Ascending aorta (tissue), 2 donors: ENCODE measurements at places on chromosomes 12 and 14.

GRCh38 chr12:66163289-66163688, 6.5 kb downstream of the TMBIM4 start:
- DNase-seq, result no peak

DNA sequence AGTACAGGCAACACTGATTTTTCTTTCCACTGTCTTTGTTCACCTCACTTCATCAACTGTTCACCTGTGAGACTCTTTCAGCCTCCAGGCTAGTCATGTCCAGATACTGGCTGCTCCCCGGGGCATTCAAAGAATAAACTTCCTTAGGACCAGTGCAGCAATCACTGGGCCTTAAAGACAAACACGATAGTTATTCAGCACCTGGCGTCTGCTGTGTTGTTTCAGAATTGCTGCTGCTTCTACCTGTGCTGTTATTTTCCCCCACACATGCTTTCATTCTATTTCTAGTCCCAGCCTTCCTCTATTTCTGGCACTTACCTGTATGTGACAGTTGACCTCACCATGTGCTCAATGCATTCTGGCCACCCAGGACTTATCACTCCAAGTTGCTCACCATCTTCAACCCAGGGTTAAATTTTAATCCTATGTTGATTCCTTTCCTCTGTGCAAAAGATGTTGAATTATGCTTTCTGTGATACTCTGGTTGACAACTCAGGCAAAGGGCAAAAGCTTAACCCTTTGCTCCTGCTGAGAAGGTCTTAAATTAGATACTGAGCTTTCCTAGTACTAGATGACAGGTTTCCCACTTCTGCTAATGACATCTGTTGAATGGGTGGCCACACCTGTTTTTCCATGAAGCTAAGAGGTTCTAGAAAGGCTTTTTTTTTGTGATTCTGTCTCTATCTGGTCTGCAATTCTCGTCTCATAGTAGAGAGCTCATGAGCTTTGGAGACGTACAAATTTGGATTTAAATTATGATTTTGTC, 41.4 kb downstream of the PTPRQ start:
- no peak for DNase-seq

- DNase-seq, result no peak
Observed at GRCh38 chr12:726281-727140, 25.9 kb upstream of the WNK1 start.

- DNase-seq, result no peak
Observed at GRCh38 chr14:68654471-68654941, 138.4 kb downstream of the ZFP36L1 start.

- DNase-seq, result no peak
Observed at GRCh38 chr14:67358924-67359774, 455 bp downstream of the ATP6V1D start.

- no peak for DNase-seq
Observed at GRCh38 chr14:49314737-49315136, 271.4 kb downstream of the RPS29 start.

DNA sequence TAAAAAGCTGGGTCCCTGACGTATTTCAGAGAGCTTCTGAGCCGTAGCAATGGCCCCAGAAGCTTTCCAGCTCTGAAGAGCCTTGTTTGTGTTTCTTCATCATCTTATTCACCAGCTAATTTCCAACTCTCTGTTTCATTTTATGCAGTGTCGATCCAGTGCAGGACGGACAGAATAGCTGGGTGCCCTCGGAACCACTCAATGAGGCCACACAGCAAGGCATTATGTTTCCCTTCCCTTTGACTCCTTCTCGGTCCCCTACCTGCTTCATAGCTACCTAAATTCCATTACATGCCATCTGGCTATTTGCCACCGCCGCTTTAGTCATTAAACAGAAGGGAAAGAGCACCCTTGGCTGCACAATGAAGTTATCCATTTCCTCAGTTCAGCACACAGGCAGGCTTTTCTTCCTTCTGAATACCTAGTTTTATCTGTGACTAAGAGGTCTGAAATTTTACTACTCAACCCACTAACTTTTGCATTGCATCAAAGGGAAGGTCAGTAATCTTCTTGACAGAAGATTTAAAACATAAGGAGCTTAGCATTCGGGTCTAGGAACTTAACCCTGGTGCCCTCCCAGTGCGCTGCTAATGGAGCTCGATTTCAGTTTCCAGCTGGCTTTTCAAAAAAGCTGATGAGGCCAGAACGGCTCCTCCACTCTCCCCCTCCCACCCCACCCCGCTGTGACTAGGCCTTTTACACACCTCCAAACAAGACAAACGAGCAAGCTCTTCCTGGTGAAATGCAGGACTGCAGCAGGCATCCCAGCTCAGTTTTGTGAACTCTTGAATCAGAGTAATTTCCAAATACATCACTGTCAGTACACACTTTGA, 176.8 kb downstream of the GXYLT1 start:
- DNase-seq, result no peak

- DNase-seq, result no peak
Observed at GRCh38 chr14:102573591-102574046, 18.8 kb upstream of the RCOR1 start.

DNA sequence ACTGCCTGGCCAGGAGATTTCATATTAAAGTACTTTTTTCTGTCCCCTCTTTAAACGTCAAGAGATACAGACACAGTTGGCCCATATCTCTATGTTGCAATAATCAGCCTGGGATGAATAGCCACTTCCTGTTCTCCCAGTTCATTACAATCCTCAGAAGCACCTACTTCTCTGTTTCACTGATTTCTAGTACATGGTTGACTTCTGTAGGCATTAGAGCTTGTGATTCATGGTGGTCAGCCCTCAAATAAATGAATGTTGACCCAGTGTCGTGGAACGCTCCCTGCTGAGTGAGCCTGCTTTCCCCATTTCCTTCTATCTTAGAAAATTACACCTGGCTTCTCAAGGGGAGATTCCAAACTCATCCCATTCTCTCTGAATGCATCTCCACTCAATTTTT, 416.7 kb downstream of the PDZRN4 start:
- DNase-seq, result no peak

GRCh38 chr12:69101505-69101904, 137.9 kb upstream of the CPSF6 start:
- DNase-seq, result no peak

GRCh38 chr14:25134184-25134583, 84.2 kb upstream of the STXBP6 start:
- DNase-seq, result no peak

GRCh38 chr12:3834774-3835173, 38.4 kb downstream of the PARP11 start:
- DNase-seq, result no peak

GRCh38 chr12:97017213-97017612, 110.2 kb downstream of the NEDD1 start:
- DNase-seq, result no peak

GRCh38 chr14:38367922-38368321, 112.0 kb upstream of the CLEC14A start:
- no peak for DNase-seq

DNA sequence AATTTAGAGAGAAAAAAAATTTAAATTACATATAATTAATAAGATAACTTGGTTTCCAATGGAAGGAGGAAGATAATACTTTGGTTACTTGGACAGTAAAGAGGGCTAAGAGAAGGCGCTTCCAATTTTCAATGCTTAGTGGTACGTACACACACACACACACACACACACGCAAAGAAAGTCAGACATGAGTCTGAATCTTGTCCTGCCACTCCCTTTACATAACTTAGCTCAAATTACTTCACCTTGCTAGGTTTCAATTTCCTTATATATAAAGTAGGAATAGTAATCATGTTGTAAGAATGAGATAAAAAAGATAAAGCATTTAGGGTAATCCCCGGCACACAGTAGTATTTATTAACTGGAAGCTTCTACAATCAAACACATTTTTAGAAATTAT, 39.7 kb upstream of the VCPKMT start:
- DNase-seq, result no peak

- no peak for DNase-seq
Observed at GRCh38 chr12:33892425-33892824, 129.9 kb upstream of the ALG10 start.

DNA sequence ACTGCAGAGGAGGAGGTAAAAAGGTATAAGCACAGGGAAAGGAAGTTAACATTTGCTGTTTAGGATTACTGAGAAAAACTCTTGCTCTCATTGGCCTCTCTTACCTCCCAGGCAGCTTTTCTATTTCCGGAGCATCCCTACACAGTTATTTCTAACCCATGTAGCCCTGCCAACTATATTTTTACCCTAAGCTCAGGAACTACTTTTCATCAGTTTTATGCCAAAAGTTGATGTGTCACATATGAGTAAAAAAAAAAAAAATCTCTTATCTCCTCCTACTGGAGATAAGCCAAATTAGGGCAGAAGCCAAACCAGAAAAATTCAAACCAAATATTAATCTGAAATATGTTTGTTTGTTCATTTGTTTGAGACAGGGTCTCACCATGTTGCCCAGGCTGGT, 34.4 kb upstream of the PSMA6 start:
- DNase-seq, result no peak

- peak; percentile 37 for DNase-seq
Observed at GRCh38 chr12:131372171-131372475, 338.8 kb upstream of the SFSWAP start.

DNA sequence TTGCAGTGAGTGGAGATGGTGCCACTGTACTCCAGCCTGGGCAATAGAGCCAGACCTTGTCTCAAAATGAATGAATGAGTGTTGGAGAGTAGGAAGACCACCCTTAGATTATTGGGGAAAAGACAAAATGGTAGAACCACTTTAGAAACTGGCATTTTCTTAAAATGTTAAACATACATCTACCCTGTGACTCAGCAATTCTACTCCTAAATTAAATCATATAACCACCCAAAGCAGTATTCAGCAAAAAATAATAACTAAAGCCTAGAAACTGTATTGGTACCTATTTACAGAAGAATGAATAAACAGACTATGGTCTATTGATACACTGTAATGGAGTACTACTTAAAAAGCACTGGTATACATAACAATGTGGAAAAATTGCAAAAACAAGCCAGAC, 9.1 kb downstream of the NUP37 start:
- DNase-seq, result no peak

GRCh38 chr12:2052826-2053678, at the start of gene CACNA1C:
Gene CACNA1C (plus strand): TSS chr12:2052987. CDS start chr12:2053563, 576 bp downstream.
- DNase-seq, result no peak

DNA sequence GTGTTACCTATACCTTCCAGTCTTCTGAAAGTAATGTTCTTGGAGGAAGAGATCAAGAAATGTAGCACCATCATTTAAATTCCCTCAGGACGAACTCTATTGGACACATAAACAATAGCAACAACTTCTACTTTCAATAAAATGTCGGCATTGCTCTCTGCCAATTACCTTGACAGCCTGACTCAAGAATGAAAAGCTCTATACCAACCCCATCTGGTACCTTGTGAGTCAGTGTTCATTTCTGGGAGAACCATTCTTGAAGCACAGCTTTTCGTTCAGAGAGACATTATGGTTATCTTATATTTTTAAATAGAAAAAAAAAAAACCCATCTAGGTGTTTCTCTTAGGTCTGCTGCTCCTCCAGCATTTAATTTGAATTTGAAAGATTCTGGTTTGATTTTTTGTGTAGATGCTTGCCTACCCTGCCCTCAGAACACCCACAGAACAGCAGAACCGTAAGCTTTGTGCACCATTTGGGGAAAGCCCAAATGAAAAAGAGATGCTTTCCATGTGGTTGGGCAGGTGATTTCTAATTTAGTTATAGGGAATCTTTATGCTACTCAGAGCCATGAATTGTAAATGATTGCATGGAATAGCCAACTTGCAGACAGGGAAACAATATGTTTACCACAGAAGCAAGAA, 156.0 kb downstream of the SAMD4A start:
- no peak for DNase-seq

DNA sequence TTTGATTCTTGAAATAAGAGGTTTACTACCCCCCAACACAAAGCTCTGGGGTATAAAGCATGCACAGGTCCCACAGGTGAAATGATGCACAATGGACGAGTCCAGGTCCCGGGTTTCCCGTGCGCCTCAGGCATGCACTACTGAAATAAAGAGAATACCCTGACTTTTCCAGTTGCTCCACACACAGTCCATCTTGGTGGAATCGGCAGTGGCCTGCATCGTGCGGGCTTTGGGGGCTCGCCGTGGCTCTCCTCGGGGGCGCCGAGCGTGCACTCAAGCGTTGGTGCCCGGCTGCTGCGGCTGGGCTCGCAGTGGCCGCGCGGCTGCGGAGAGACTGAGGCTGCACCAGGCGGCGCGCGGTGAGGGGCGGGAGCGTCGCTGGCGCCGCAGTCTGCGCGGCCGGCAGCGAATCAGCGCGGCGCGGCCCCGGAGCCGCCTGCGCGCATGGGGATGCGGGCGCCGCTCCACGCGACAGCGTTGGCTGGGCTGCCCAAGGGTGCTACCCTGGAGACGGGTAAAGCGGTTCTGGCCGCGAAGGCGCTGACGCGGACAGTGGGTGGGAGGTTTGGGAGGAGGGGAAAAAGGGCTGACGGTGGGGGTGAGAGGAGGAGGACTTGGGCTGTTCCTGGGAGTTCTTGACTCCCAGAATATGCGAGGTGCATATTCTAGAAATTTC, 53.8 kb upstream of the CCDC175 start:
- peak; percentile 86 for DNase-seq

DNA sequence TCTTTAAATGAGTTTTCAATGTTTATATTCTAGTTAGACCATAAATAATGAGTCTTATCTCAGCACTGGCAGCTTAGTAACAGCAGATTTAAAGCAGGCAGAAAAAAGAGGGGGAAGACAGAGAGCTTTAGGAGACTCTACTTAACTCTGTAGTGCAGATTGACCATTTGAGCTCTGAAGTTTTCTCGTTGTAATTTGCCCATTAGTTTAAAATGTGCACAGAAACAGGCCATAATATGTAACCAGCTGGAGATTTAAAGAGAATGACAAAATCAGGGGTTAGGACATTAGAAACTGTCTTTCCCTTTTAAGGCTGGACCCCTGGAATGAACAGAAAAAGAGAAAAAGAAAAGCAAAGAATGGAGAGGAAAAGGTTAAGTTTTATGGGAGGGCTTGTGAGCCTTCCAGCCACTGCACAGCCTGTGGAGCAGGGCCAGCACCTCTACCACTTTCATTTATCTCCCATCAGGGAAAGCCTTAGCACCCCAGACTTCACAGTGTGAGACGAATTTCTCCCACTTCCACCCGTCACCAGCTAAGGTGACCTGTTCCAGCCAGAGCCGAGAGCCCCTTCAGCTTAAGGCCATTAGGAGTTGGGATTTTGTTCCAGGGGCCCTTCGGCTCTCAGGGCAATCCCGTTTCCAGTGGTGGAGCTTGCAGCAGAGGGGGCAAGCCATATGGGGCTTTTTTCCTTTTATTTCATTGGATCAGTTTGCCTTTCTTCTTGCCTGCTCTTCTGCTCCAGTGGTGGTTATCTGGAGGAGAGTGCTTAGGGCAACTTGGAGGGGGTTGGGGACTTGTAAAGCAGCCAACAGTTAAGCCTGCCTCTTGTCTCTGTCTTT, 8.0 kb downstream of the IL22 start:
- no peak for DNase-seq

GRCh38 chr12:75236206-75236605, 26.6 kb upstream of the KCNC2 start:
- no peak for DNase-seq

DNA sequence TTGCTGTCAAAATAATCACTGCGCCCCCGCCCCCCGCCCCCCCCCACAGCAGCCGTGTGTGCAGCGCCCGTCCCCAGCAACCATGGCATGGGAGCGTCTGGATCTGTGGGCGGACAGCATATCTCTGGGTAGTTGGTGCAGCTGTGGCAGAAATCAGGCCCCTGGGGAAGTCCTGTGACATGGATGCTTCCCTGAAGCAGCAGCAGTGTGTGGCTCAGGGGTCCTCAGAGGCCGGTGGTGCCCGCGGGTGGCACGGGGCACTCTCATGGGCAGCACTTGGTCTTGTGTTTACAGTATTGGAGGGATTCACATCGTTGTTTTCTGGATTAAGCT, 19.2 kb downstream of the XRCC3 start:
- DNase-seq, result no peak
